Right forelimb (tissue), 1 donor: ENCODE measurements at places on chromosomes 3 and 15.
A peak's percentile ranks its signal among the peaks of the same experiment; 100 is the strongest.

GRCh38 chr15:55277116-55277564, 12.5 kb downstream of the RAB27A start:
- DNase-seq = no peak

DNA sequence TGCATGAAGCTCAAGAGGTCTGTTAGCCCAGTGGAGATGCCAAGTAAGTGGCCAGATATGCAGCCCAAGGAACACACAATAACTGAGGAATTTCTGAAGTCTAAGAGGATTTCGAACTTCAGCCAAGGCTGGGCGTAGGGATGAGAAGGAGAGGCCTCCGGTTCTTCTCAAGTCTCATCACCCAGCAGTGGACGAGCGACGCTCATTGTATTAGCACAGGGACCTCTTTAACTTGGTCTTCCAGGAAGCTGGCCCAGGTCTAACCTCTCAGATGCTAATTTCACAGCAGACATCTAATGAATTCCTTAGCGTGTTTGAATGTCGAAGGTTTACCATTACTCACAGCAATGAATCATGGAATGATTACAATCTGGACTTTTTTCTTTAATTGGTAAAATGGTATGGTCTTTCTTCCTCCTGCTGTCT, 85.0 kb downstream of the HES1 start:
- DNase-seq = no peak

DNA sequence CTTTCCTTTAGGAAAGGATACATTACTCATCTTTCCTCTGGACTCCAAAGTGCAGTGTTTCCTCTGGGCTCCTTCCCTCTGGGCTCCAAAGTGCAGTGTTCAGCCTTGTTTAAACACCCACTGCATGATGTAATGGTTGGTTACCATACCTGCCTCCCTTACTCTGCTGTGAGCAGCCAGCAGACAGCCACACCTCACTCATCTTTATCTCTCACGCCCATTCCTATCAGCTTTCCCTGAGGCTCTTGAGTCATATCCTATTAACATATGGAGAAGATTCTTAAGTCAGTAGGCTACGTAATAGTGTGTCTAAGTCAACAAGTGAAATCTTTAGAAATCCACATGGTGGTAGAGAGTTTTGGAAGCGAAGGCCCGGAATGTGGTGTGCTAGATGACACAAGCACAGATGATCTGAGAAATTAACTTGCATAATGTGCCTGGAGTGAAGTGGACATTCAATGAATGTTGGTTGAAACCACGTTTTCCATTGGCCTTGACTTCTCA, 97.2 kb upstream of the CTNNB1 start:
- no peak for DNase-seq

GRCh38 chr15:51496246-51496645, 126.3 kb downstream of the DMXL2 start:
- no peak for DNase-seq

GRCh38 chr3:67558426-67558825, 96.0 kb downstream of the SUCLG2 start:
- DNase-seq = no peak

- no peak for DNase-seq
These were observed 105.3 kb downstream of the LSM3 start for GRCh38 chr3:14283813-14284438.

GRCh38 chr15:98946301-98947255, 61.0 kb downstream of the PGPEP1L start:
- DNase-seq = no peak

GRCh38 chr3:33067484-33067883, 29.5 kb downstream of the GLB1 start:
- DNase-seq = no peak

GRCh38 chr15:85631018-85631417, 163.7 kb downstream of the KLHL25 start:
- DNase-seq = no peak

DNA sequence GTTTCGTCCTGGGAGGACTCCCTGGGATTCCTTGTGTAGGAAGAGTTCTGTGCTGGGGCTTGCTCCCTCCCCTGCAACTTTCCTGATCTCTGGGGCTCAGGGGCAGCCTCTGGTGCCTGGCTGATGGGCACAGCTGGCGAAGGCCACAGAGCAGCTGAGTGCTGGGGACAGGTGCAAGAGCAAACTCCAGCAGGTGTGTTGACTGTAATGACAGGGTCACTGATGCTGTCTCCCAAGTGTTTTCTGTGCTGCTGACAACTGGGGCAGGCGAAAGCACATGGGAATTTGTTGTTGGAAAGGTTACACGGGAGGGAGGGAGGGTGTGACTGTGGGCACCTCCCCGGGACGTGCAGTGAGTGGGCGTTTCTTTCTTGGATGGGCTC, 21.6 kb downstream of the CPN2 start:
- no peak for DNase-seq

GRCh38 chr3:44340058-44340395, 1.5 kb downstream of the TCAIM start:
- no peak for DNase-seq

DNA sequence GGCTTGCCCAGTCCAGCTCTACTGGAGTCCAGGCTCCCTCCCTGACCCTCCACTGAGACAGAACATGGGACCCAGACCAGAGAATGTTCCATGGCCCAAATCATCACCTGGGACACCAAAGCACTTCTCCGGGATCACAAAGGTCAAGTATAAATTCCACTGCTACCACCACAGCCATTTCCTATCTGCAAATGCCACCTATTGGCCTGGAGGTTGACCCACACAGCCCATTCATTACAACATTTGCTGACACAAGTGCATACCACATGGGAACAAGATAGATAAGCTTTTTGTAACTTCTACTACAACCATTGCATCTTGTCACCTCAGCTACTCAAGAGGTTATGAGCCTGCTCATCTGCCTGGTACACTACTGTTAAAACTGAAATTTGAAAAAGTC, 126.8 kb upstream of the NECTIN3 start:
- DNase-seq = no peak

DNA sequence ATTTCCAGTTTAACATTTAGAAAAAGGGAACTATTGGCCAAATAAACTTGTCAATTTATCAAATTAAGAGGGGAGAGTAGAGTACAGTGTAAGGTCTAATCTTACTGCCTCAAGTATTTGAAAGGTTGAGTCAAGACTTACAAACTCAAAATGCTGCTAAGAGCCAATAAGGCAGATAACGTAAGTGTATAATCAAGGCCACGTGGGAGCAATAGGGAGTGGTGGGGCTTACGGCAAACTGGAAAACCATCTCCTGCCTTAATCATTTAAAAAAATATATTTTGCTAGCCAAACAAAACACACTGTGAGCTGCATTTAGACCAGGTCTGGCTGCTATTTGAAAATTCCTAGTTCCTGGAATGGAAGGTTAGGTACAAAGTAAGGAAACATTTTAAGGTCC, 107.3 kb upstream of the FRMD4B start:
- no peak for DNase-seq

GRCh38 chr3:69665026-69665737, 74.1 kb upstream of the MITF start:
- no peak for DNase-seq

DNA sequence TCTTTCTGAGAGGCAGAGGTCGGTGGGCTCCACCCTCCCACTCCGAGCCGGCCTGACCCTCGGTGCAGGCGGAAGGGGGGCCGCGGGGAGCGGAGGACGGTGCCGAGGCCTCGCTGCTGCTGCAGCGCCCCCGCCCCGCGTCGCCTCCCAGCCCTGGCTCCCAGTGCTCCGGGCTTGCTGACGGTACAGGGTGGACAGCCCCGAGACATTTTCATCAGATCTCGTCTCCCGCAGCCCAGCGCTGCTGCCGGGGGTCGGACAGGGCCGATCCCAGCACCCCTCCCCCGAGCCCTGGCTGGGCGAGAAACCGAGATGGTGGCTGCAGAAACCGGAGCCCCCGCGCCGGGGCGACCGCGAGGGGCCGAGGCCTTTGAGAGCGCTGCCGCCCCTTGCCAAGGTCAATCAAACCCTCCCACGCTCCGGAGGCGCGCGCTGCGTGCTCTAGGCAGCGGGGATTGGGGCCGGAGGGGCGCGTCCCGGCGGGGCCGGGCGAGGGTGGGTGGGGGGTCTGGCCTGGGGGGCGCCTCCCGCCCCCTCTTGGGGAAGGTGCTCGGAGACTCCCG, 42.5 kb downstream of the EPHB3 start:
- peak; percentile 76 for DNase-seq

DNA sequence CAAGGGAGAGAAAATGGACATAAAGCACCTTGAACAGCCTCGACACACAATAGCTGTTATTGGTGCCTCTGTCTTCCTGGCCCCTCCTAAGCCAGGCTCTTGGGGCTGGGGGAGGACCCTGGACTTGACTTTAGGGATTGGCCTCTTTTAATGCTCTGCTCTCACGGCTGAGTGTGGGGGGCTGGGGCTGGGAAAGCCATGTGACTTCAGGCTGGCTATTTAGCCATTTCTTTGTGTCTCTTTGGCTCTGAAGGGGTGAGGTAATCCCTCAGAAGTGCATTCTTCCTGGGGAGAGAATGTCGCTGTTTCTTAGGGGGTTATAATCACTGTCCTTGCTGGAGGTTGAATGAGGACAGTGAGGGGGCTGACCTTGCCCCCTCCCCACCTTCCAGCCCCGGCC, 26.2 kb downstream of the MAGEF1 start:
- DNase-seq = no peak

DNA sequence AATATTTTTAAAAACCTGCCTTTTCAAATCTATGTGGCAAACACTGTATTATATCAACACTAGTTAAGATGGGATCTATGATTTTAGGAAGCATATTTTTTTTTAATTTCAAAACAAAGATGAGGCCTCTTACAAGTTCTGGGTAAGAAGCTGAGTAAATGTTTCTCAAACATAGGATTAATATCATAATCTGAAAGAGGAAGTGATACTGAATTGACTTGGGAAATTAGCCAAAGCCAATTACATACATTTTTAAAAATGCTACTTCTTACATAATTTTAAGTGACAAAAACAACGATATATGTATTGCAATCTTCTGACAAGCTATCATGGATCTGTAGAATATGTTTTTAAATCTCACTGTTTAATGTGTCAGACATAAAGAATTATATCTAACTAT, 135.1 kb upstream of the UBP1 start:
- no peak for DNase-seq

DNA sequence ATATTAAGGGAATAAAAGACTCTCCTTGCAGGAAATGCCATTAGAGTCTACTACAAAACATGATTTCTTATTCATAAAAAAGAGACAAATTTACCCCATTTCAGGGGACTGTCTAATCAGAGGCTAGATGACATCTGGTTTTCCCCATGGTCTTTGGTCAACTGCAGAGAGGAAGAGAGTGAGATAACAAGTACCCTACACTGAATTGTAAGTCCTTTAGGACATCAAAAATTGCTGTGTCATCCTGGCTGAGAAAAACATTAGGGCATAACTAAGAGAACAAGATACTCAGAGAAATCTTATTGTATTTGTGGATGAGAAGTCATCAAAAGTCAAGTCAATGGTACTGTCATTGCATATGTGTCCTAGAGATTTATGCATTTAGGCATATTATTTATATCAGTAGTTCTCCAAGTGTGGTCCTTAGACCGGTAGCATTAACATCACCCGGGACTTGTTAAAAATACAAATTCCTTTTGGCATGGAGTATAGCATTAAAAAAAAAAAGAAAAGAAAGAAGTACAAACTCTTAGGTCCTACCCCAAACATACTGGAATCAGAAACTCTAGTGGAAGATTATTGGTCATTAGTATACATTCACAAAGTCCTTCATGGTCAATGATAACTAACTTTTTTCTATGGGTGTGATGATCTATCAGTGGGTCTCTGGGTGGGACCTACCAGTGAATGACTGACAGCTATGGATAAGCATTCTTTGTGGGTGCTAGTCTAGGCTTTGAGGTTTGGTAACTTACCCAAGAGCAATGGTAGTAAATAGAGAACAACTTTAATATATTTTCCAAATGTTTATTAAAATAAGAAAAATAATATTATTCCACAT, 29.0 kb upstream of the TBC1D5 start:
- no peak for DNase-seq

DNA sequence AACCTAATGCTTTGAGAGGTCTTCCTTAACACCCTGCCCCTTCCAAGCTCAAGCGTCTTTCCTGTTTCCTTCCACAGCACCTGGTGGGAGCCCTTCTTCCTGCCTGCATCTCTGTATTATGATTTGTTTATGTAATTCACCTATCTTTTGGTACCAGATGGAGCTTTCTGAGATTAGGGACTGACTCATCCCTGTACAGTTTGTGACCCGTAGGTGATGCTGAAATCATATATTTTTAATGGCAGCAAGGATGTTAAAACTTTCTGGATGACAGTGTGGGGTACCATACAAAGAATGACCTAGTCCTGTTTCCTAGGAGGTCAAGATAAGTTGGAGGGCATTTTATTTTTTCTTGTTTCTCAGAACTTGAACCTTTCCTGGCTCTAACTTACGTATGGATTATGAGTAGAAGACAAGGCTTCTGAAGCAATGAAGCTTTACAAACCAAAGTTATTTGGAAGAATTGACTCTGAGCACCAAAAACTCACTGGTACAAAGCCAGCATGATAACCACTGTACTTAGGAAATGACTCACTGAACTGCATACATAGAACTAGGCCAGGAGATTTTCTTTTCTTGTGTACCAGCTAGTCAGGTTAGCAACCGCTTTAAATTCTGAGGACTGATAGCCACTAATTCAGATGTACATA, 46.6 kb downstream of the HHLA2 start:
- DNase-seq = no peak

DNA sequence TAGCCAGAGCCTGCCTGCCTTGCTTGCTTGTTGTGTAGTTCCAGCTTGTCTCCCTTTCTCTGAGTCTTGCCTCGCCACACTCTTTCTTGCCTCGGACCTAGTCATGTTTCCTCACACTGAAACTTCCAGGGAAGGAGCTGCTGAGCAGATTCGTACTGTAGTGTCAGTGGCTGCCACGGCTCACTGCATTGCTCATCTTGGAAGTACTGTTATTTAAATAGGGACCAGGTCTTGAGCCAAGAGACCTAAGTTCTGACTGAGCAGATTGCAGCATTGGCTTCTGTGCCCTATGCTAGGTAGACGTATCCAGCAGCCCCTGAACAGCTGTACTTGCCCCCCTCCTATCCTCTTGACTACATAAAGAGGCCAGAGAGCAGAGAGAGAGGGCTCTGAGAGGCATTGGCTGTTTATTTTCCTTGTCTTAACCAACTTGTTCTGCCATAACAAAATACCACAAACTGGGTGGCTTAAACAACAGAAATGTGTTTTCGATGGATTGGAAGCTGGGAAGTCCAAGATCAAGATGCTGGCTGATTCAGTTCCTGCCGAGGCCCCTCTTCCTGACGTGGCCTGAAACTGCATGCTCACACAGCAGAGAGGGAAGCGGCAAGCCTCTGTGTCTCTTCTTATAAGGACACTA, 5.8 kb upstream of the RARRES1 start:
- peak; percentile 16 for DNase-seq

- no peak for DNase-seq
These were observed 4.5 kb upstream of the DNAH1 start for GRCh38 chr3:52311576-52312119.

DNA sequence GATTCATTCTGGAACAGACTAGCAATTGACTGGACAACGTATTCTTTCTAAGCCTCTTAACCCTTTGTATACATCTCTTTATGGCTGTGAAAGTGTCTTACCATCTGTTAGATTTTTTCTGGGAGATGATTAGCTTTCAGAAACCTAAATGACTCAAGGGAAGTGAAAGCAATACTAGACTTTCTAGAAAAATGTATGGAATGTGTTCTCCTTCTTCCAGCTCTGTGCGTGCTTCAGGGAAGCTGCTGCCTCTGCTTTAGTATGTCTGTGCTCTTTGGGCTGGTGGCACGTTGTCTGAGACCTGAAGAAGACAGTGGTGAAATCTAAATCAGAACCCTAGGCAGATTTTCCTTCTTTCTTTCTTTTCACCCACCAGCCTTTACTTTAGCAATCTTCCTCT, 89.5 kb downstream of the ITPR1 start:
- no peak for DNase-seq

GRCh38 chr15:92651877-92652575, 3.5 kb downstream of the FAM174B start:
- DNase-seq = no peak

GRCh38 chr3:21330293-21330692, 420.7 kb downstream of the ZNF385D start:
- DNase-seq = no peak
